ENCODE measurements at places on chromosomes 13 and 19.

- DNase-seq = no peak
These were observed 615.5 kb upstream of the KLHL1 start for GRCh38 chr13:70723732-70724131.

DNA sequence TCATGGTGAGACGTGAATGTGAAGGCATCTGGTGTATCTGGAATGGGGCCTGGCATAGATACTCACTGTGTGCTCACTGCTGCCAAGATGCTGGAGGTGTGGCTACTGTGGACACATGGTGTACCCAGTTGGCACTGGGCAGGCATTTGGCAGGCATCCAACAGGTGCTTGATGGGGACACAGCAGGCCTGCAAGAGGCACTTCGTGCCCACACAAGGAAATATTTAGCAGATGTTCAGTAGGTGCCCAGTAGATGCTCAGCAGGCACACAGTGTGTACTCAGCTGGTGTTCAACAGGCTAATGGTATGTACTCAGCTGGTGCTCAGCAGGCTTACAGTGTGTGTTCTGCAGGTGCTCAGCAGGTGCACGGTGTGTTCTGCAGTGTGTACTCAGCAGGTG lies 14.2 kb downstream of the CRTC1 start:
- no peak for DNase-seq

GRCh38 chr13:51495316-51495715 lies 42.5 kb upstream of the INTS6 start:
- no peak for DNase-seq

- DNase-seq = no peak
These were observed 20.3 kb downstream of the ZC3H4 start for GRCh38 chr19:47093254-47093653.

DNA sequence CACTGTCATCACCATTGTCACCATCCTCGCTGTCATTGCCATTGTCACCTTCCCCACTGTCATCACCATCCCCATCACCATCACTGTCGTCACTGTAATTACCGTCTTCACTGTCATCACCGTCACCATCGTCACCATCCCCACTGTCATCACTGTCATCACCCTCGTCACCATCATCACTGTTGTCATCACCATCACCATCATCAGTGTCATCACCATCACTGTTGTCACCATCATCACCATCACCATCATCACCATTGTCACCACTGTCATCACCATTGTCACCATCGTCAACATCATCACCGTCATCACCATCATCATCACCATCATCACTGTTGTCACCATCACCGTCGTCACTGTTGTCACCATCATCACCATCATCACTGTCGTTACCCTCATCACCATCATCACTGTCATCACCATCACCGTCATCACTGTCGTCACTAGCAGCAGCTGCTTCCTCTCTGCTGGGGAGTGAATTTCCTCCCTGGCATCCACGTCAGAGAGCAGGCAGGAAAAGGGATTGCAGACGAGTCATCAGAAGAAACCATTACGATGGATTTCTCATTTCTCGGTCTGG lies 27.3 kb downstream of the TMEM255B start:
- DNase-seq = no peak

GRCh38 chr13:31213651-31214289 lies 14.0 kb downstream of the B3GLCT start:
- DNase-seq = no peak

- DNase-seq = no peak
These were observed 418.3 kb downstream of the DIAPH3 start for GRCh38 chr13:59745392-59745788.

- peak; percentile 54 for DNase-seq
These were observed 277.3 kb downstream of the FOXO1 start for GRCh38 chr13:40389081-40389641.

DNA sequence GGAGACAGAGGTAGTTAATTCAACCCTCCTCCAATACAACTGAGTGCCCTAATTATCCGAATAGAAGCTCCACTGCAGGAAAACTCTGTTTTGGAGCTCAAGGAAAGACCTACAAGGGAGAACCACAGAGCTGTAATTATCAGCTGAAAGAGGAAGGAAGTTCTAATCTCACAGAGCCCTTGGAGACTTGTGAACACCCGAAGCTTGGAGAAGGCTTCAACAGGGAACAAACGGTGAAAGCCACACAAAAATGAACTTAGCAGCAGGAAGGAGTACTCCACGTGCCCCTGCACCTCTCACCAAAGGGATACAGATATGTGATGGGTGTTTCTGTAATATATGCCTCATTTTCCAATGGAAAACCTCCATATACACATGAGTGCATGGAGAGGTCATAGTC lies 61.1 kb downstream of the IRS2 start:
- DNase-seq = no peak

- peak; percentile 85 for DNase-seq
These were observed 61.4 kb downstream of the RFX2 start for GRCh38 chr19:6048793-6049405.
